HCT116 (cell line): ENCODE measurements at places on chromosomes 7 and 10.

DNA sequence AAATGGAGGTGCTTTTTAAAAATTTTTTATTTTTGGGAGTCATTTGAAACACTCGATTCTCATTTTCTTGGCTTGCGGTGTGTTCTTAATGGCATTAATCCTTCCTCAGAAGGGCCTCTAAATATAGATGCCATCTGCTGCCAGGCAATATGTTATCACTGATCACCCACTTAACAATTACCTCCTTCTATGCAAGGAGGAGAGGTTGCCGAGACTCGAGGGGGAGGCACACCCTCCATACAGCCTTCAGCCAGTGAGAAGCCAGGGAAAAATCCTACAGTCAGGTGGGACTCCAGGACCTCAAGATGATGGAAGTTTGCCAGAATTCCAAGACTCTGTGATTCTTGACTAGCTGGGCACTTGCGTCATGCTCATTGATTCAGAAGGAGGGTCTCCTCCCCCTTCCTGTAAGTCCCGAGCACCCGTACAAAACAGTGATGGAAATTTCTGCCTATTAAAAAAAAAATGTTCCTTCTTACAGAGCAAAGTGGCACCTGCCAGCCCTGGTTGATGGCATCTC is 574.5 kb downstream of the TYW1 start:
- no peak for DNase-seq

DNA sequence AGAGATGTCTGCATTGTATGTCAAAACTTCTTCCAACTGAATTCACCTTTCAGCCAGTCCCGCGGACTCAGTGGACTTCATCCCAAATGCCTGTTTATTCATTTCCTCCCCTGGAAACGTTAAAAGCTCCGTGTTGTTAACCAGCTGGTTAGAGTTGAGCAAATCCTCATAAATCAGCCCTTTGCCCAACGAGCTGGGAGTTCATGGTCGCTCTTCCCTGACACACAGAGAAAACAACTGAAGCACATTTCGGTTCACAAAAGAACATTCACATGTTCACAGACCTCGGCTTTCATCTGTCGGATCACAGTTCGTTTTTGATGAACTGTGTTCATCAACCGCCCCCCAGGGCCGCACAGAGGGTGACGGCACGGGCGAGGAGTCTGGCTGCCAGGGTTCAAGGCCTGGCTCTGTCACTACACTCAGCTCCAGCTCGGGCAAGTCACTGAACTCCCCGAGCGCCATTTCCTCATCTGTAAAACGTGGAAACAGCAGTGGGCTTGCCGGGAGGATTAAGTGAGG is 62.6 kb downstream of the GLI3 start:
- no peak for DNase-seq

- no peak for DNase-seq
These were observed 156.7 kb upstream of the BET1 start for GRCh38 chr7:94160719-94161435.

DNA sequence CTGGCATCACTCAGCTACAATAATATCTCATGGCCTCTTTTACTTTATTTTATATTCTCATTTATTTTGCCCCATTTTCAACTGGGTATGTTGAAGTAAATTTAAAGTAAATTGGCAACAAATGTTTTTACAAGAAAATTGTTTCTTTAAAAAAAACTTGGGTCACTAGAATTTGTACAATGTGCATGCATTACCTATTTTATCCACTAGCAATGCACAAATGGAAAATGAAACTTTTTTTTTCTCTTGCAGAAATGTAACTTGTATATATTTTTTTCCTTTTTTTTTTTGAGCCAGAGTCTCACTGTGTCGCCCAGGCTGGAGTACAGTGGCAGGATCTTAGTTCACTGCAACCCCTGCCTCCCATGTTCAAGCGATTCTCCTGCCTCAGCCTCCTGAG is 10.3 kb upstream of the H2AZ2 start:
- no peak for DNase-seq

GRCh38 chr7:128672927-128673517 is 930 bp downstream of the GARIN1A start:
- peak; percentile 12 for DNase-seq
